ENCODE measurements at places on chromosomes 6 and 20.
A peak's percentile ranks its signal among the peaks of the same experiment; 100 is the strongest.

- DNase-seq: no peak
Measured at GRCh38 chr6:109977791-109978173, 329 bp upstream of the GPR6 start.

- DNase-seq: no peak
Measured at GRCh38 chr20:57582432-57583288, 21.8 kb downstream of the PCK1 start.

GRCh38 chr6:25735261-25735660 lies 19.3 kb upstream of the SLC17A4 start:
- DNase-seq: no peak

DNA sequence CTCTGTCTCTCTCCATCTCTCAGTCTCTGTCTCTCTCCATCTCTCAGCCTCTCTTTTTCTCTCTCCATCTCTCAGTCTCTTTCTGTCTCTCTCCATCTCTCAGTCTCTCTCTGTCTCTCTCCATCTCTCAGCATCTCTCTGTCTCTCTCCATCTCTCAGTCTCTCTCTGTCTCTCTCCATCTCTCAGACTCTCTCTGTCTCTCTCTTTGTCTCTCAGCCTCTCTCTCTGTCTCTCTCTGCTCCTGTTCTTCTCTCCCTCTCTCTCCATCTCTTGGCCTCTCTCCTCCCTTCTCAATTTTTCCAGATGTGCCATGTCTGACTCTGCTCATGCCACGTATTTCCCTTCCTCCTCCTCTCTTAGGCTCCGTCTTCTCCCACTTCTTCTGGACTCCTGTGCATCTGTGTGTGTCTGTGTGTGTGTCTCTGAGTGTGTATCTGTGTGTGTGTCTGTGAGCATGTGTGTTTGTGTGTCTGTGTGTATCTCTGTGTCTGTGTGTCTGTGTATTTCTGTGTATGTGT lies 72.7 kb downstream of the SRC start:
- DNase-seq: no peak

DNA sequence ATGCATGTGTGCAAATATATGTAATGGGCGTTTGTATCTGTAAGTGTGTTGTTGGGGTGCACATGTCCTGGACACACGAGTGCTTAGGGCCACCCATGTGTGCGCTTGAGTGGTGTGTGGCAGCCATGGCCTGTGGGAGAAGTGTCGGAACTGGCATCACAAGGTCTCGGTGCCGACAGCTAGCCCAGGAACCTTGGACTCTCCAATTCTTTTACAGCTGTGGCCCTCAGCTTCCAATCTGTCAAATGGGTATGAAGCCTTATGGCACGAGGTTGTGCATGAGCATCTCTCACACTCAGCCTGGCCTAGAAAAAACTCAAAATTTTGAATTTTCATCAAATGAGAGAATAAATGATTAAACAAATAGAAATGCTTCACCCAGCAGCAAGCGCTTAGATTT lies 42.0 kb downstream of the SPDEF start:
- DNase-seq: no peak

DNA sequence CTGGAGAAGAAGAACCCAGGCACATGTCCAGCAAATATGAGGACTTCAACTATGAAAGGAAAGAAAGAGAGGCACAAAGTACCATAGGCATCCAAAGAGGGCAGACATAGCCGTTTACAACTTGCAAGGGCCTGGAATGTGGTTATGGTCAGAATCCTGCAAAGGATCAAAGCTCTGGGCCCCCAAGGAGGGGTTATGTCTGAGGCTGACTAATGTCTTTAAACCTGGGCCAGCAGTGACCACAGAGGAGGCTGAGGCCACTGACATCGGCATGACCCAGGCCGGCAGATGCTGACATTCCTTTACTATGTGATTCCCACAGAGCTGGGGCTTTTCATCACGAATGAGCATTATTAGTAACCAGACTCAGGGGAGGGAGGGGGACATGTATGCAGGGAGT lies 861.1 kb downstream of the DHX35 start:
- DNase-seq: peak; percentile 81

GRCh38 chr6:56073315-56073714 lies 174.1 kb downstream of the COL21A1 start:
- no peak for DNase-seq

- DNase-seq: peak; percentile 58
Measured at GRCh38 chr20:10322073-10323012, 103.7 kb downstream of the SNAP25 start.

GRCh38 chr6:75089921-75090320 lies 115.9 kb downstream of the COL12A1 start:
- DNase-seq: no peak

DNA sequence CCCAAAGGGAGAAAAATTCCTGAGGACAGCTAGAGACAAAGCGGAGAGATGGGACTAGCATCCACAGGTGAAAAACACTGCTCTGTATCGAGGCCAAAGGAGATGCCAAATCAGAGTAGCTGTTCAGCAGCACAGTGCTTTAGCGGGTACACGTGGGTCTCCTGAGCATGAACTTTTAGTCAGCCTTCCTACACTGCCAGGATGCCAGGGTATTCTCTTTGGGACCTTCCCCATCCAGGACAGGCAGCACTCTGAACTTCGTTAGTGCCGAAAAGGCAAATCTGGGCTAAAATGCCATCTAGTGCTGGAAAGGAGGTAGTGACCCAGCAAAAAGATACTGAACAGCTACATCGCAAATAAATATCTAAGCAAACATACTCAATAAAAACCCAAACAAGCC lies 64.9 kb downstream of the C6orf58 start:
- DNase-seq: no peak

GRCh38 chr6:797479-798077 lies 104.6 kb upstream of the EXOC2 start:
- no peak for DNase-seq

DNA sequence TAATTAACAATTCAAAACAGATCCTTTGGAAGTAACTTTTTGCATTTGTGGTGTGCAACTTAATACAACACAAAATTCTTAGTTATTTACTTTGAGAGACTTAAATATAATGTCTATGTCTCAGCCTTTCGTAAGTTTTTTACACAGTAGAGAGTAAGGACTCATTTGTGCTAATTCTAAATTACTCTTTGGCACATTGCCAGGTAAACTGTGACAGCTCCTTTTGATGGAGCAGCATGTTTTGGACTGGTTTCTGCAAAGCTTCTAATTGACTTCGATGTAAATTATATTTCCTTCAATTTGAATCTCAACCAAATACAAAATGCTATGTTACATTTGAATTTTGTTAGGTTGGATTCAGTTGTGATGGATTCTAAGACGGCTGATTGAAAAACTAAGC lies 450.7 kb upstream of the OPRM1 start:
- no peak for DNase-seq

DNA sequence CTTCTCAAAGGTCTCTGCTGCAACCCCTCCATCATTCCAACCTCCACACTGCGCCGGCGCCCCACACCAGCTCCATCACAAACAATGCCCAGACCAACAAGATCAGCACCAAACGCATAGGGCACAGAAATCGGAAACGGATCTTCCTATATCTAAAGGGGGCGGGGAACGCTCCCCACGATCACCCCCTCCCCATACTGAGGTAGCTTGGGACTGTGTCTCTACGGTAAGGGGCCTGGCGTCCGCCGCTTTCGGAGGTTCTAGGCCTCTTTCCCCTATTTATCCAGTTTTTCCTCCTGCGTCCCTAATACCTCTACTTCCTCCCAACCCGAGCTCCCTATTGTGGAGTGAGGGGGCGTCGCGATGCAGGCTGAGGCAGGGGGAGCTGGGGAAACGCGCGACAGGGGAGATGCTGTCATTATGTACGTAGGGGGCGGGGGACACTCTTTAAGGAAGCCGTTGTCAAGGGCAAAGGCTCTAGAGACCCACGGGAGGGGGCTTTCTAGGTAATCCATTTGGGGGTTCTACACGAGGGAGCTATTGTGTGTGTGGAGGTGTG lies 909 bp downstream of the DNAAF9 start:
- DNase-seq: no peak

GRCh38 chr20:42507874-42508273 lies 681.8 kb downstream of the PTPRT start:
- no peak for DNase-seq

DNA sequence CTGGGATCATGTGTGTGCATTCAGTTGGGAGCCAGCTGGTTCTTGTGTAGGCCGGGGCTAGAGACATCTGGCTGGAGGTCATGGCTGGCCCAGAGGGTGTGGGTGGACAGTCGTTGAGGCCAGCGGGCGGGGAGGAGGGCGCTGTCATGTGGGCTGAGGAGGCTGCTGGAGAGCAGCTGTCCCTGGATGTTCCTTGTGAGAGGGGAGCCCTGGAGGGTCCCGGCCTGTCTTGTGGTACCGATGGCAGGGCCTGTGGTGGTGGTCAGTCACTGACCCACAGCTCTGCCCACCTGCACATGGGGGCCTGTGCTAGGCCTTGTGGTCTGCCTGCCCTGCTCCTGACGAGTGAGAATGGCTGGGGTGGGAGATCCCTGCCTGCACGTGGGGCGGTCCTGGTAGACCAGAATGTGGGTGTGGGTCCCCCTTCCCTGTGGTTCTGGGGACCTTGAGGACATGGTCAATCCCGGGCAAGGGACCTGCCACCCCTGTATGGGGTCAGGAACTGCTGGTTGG lies 1.9 kb upstream of the C20orf204 start:
- no peak for DNase-seq

- DNase-seq: no peak
Measured at GRCh38 chr20:23928788-23929187, 49.2 kb upstream of the CST5 start.

GRCh38 chr6:43170417-43170930 lies 595 bp upstream of the SRF start:
- no peak for DNase-seq

- DNase-seq: no peak
Measured at GRCh38 chr6:3887150-3887700, 38.1 kb downstream of the FAM50B start.

DNA sequence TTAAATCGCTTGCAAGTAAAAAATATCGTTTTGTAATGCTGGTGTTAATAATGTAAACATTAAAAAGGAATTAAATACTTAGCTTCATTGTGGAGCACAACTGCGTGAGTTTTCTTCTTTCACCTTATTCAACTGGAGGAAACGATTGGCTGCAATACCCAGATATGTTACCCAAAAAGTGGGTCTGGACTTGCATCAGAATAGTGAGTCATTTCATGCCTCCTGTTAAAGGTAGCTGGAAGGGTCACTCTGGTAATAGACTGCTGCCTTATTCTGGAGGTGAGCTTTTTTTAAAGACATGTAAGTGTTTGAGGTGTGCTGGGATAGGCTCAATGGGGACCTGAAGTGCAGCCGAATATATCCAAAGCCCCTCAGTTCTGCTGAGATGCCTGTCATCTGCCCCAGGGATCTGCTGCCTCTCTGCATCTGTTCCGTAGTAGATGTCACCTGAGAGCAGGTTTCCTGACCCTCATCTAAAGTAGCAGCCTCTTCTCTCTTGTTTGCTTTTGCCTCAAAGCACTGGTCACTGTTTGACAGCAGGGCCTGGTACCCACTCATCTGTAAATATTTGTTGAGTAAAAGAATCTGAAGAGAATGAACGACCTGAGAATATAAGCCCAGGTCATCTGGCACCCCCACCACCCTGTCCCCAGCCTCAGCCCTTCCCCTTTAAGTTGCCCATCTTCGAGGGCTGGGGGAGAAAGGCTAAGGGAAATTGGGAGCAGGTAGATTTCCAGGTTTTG lies 5.6 kb upstream of the UQCC2 start:
- no peak for DNase-seq

DNA sequence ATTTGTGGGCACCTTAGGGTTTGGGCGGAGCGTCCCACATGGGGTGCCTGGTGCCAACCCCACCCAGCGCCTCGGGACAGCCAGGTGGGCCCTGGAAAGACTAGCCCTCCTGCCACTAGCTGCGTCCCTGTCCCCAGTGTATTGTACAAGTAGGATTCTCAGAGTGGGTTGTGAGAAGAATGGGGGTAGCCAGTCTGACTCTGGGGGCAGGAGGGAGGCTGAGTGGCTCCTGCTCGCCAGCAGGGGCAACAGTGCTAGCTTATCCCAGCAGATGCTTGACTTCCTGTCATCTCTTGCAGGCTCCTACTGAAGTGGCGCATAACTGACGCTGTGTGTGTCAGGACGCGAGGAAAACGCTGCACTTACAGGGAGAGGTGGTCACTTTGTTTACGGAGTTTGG lies 9.3 kb downstream of the PSMA7 start:
- DNase-seq: no peak

- no peak for DNase-seq
Measured at GRCh38 chr6:53603386-53604116, 58.6 kb upstream of the GCLC start.

DNA sequence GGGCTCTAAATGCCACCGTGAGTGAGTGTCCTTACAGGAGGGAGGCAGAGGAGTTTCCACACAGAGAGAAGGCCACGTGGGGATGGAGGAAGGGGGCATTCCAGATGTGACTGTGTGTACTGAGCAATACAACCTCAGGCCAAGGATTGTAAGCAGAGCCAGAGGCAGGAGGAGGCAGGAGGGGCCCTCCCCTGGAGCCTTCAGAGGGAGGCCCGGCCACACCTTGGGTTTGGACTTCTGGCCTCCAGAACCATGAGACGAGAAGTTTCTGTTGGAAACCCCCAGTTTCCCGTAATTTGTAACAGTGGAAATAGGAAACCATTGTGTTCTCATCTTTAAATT lies 9.3 kb upstream of the KIF25 start:
- no peak for DNase-seq

DNA sequence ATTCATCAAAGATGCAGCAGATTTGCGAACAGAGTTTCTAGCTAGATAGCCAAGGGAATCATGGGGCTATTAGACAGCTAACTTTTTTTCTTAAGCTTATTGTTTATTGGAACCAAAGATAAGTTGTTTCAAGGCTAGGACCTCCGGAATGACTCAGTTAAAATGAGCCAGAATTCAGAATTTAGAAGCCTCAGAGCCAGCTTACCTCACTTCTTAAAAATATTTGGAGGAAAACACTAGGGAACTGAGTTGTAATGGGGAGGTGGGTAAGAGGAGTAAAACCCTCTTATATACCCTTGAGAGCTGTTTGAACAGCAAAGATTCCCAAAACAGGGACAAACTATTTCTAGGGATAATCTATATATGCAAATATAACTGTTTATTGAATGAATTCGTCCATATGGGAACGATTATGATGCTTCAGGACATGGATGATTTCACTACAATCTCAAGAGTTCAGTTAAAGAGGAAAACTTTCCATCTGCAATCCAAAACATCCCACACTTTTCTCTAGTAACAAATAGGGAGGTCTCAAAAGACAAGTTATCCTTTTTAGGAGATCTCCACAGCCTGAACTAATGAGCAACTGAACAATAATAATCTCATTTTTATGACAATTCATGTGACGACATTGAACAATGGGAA lies 12.6 kb upstream of the CARMIL1 start:
- no peak for DNase-seq

- no peak for DNase-seq
Measured at GRCh38 chr6:125294925-125295324, 6.8 kb downstream of the HDDC2 start.

GRCh38 chr20:22717466-22717865 lies 133.1 kb upstream of the FOXA2 start:
- DNase-seq: no peak

DNA sequence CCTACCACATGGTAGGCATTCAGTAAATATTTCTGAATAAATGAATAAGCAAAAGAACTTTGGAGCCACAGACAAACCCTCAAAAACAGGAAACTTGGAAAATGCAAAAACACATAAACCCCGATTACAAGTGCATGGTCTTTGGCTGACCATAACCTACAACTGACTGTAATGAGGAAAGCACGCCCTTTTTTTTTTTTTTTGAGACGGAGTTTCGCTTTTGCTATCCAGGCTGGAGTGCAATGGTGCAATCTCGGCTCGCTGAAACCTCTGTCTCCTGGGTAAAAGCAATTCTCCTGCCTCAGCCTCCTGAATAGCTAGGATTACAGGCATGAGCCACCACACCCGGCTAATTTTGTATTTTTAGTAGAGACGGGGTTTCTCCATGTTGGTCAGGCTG lies 11.9 kb upstream of the LATS1 start:
- DNase-seq: no peak

All from T1000 (cell line).